GM03348 (cell line): ENCODE measurements at places on chromosomes 3 and 15.

GRCh38 chr3:146052056-146052790 lies 108.8 kb downstream of the PLOD2 start:
- no peak for DNase-seq

- no peak for DNase-seq
These were observed 2.1 kb upstream of the RHO start for GRCh38 chr3:129526121-129526900.

- no peak for DNase-seq
These were observed 345.0 kb downstream of the GRM7 start for GRCh38 chr3:7205962-7206361.

- DNase-seq: no peak
These were observed 27.3 kb upstream of the ST8SIA2 start for GRCh38 chr15:92366381-92366780.

- DNase-seq: no peak
These were observed 19.8 kb downstream of the TRPM1 start for GRCh38 chr15:31081588-31082250.

DNA sequence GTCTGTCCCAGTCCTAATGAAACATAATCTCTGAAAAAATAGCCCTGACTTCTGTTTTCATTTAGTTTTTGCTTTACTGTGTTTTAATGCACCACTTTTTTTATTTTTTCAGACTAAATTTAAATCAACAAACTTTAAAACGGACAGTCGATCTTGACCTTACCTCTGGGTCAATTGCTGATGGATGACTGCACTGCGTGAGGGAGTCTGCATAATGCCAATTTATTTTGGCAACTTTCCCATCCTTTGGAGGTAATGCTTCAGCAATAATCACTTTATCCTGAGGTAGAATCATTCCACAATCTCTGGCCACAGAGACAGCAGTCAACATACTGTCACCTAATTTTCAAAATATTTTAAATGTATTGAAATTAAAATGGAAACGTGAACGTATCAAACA lies 32.5 kb upstream of the GP5 start:
- no peak for DNase-seq

GRCh38 chr3:37922721-37923568 lies 61.3 kb downstream of the CTDSPL start:
- DNase-seq: peak; percentile 64

GRCh38 chr3:39915027-39915426 lies 105.6 kb downstream of the MYRIP start:
- no peak for DNase-seq
